ENCODE measurements at places on chromosomes 7 and 10.

DNA sequence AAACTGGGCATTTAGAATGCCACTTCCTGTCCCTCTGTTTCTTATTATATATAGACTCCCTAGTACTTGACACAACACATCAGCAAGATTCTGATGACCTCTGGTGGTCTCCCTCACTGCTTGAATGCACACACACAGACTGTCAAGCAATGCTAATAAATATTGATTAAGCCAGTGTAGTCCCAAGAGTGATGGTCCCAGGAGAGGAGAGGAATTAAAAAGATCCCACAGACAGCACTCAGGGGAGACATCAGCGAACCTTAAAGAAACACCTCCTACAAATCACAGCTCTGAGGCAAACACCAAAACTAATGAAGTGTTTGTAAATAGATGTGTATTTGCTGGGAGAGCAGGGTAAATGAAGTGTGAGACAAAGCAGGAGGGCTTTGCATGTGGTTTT is 1291.2 kb downstream of the XPNPEP1 start:
- DNase-seq, result no peak

DNA sequence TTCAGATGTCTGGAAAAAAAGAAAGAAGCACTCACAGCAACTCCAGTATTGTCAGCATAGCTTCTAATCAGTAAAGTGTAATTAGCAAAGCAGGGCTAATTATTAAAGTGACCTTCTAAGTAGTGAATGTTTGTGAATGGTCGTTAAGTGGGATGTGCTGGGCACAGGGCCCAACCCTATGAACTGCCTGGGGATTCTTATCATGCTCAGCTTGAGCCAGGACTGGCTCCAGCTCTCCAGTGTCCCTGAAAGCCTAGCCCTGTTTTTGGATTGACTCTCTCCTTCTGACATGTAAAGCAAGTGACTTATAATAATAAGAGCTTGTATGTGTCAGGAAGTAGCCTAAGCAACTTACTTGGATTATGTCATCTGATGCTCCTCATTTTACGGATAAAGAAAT is 9.5 kb upstream of the TBX20 start:
- DNase-seq, result no peak

DNA sequence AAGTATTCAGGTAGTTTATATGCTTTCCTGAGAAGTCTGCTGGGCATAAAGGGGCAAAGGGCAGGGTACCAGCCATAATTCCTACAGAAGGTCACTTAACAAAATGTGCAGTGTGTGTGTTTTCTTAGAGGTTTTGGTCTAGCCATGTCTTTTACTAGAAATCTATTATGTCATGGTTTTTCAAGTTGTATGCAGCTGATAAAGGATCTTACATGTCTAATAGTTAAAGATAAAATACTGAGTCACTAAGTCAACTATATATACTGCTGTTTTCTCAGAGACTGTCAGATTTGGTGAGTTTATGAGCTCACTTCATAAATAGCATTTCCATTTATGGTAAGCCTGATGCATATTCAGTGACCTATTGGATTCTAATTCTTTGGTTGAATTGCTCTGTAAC is 7.7 kb downstream of the CASP2 start:
- no peak for DNase-seq

GRCh38 chr10:96995851-96996250 is 163.8 kb downstream of the LCOR start:
- no peak for DNase-seq

- no peak for DNase-seq
Measured at GRCh38 chr7:25349283-25350017, 121.2 kb upstream of the NPVF start.

- no peak for DNase-seq
Measured at GRCh38 chr10:86371116-86371515, 4.5 kb upstream of the GRID1 start.

DNA sequence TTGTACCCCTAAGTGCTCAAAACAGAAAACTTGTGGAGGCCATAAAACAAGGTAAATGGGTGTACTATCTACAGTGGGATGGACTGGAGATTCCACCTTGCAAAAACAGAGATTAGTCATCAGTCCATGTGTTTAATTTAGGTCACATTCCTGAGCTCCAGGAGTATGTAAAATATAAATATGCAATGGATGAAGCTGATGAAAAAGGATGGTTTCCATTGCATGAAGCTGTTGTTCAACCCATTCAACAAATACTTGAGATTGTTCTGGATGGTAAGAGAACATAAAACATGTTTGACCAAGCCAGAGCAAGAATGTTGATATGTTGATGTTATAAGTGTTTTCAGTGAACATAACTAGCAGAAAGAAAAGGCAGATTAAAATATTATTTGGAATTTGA is 14.6 kb downstream of the ASB15 start:
- no peak for DNase-seq

DNA sequence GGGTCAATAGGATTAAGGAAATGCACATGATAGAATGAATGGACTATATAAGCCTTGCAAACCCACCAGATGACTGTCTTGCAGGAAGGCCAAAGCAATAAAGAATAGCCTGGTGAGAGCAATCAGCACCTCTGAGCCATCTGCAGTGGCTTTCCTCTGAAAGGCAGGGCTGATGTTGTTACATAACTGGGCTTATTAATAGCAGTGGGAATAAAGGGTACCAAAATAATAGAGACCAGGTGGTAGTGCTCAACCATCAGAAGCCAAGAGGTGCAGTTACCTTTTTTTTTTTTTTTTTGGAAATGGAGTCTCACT is 16.8 kb upstream of the VPS26A start:
- no peak for DNase-seq

DNA sequence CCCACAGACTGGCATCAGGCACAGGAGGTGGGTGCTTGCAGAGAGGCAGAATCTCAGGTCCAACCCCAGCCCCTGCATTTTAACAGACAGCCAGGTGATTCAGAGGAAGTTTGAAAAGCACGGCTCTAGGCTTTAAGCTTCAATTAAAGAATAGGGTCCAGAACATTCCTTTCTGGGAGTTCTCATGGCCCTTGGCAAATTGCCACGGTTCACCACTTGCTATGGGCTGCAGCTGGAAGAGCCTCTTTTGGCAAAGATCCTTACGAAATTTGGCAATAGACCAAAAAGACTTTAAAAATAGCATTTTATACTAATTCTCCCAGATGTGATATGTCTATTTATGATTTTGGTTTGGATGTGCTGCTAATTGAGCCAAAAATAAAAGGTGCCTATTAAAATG is 148.1 kb downstream of the ITGA8 start:
- DNase-seq, result no peak

DNA sequence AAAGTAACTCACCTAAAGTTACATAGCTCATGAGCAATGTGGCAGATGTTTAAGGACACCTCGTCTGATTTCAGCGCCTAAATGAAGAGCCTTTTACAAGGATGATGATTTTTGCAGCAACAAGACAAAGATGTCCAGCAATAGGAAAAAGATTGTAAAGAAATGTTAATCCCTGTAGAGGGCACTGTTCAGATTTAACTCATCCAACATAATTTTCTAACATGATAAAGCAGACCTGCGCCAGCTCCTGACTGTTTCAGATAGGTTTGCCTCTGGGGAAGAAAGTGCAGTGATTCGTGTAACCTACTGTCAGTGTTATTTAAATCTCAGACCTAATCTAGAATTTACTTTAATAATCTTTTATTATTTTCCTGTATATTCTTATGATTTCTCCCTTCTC is 595.2 kb downstream of the AUTS2 start:
- no peak for DNase-seq

- no peak for DNase-seq
Measured at GRCh38 chr7:10934292-10934691, 39.4 kb upstream of the PHF14 start.

- DNase-seq, result peak; percentile 50
Measured at GRCh38 chr10:103884681-103885139, 29.3 kb upstream of the SH3PXD2A start.

- DNase-seq, result no peak
Measured at GRCh38 chr10:100315615-100316014, 14.4 kb downstream of the PKD2L1 start.

GRCh38 chr10:62850646-62851045 is 34.5 kb upstream of the EGR2 start:
- no peak for DNase-seq

DNA sequence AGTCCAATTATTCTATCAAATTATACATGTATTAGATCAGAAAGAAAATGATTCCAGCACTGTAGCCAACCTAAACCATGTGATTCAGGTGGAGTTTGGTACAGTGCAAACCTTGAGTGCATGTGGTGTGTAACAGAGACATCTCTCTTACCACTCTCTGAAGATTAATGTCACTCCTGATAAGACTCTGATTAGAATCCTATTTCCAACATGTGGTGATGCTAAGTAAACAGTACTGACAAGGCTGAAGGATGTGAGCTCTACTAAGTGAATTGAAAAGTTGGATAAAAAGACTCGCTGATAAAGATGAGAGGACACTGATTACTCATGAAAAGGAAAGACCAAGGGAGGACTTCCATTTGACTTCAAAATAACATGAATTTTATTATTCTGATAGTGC is 232.0 kb downstream of the SDK1 start:
- no peak for DNase-seq

DNA sequence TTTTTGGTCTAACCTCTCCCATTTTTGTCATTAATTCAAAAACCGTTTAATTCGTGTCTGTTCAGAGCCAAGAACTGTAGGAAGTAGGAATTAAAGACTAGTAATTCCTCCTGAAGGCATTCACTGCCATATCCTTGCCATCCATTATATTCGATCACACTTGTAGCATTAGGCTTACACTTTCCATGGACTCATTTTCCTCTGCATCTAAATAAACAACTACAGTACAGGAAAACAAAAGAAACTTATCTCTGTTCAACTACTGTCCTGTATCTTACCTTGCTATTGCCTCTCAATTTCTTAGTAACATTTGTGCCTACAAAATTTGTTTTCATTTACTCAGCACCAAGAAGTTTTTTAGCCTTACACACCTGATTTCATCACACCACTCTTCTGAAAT is 111.6 kb upstream of the SEMA3C start:
- DNase-seq, result no peak

DNA sequence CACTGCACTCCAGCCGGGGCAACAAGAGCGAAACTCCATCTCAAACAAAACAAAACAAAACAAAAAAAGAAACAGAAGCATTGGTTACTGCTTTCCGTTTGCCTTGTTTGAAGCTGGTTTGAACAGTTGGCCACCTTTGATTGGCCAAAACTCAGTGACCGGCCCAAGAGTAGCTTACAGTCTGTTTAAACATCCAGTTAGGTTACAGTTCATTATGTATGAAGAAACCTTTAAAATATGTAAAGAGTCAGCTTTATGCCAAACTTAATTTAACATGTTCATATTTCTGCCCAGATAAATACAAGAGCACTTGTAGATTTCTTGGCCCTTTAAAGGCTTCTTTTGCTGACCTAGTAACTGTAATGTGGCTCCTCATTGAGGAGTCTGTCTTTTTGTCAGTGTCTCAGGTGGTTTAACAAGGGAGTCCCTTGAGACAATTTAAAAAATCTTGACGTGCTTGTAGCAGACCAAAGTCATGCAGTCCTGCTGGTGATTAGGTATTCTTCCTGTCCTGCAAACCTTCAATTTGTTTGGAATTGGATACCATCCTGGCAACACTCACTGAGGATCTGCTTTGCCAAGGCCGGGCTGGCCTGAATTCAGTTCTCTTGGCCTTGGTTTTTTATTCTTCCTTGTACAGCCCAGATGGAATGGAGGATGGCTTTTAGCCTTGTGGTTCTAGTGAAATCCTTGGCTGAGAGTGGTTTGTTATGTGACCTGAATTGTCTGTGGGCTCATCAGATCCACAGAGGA is 128.9 kb downstream of the PLXDC2 start:
- DNase-seq, result no peak

GRCh38 chr10:35421553-35422178 is 85.4 kb downstream of the CCNY start:
- DNase-seq, result no peak

DNA sequence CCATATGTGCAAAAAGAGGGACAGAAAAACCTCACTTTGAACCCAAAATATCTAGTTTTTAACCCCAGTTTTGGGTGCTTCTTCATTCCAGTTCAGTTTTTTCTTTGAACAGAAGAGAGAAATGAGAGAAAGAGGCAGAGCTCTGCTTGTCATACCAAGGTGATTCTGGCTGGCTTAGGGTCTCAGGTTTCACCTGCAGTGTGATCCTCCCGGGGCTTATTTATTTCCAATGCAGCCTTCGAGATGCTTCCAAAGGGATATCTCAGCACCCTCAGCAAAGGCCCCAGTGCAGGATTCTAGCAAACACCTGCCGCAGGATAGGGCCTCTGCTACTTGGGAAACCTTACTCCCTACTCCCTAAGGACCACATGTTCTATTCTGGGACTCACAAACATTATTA is 131.3 kb downstream of the WDR11 start:
- DNase-seq, result no peak

- no peak for DNase-seq
Measured at GRCh38 chr7:16644157-16644556, 1.4 kb downstream of the ANKMY2 start.

- no peak for DNase-seq
Measured at GRCh38 chr10:83371696-83372490, 767.4 kb upstream of the GHITM start.

GRCh38 chr7:74443543-74444247 is 10.0 kb upstream of the GTF2IRD1 start:
- no peak for DNase-seq

DNA sequence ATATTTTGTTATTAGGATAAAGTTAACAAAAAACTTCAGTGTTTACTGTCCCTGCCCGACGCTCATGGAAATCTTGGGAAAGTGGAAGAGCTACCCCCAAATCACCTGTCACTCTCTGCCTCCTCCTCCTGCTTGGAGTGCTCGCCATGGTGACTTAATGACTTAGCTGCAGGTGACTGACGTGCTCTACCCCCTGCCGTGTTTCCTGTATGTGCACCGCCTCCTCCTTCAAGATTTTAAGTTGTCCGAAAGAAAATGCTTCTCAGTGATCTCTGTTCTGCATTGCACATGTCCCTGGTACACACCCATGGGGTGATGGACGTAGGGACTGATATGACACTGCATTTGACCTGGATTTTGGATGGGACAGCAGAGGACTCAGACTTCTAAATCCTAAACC is 338.8 kb upstream of the SHH start:
- DNase-seq, result no peak

- DNase-seq, result no peak
Measured at GRCh38 chr7:71716690-71717089, 584.7 kb downstream of the GALNT17 start.

- no peak for DNase-seq
Measured at GRCh38 chr7:99102809-99103690, 40.9 kb downstream of the SMURF1 start.

- no peak for DNase-seq
Measured at GRCh38 chr7:70657571-70657970, 474.4 kb upstream of the GALNT17 start.

DNA sequence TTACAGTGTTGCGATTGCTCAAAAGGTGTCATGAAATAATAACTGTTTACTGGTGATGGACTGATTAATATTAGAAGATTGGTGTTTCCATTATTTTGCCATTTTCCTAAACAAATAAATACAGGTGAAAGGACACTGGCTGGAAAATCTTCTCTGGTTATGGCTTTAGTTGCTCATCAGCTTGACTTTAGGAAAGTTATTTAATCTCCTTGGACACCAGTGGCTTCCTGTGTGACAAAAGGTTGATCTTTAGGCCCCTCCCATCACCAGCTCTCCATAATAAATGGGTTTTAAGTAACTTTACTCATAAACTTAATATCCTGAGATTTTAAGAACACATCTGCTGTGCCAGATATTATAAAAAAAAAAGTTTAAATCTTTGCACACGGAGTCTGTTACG is 737 bp downstream of the CABCOCO1 start:
- no peak for DNase-seq

GRCh38 chr10:110514848-110515247 is 17.1 kb downstream of the DUSP5 start:
- DNase-seq, result no peak
